ENCODE measurements at places on chromosomes 11 and 22. TPM values are rescaled to one million over a fixed set of nuclear protein-coding genes. Genes with fewer than 3 reads are reported as not detected.

The OR2AT4 gene
- not detected for total RNA-seq

GRCh38 chr11:45053736-45054446 lies 92.5 kb upstream of the PRDM11 start:
- no peak for DNase-seq

The POU2AF1 gene
- total RNA-seq, result not detected

GRCh38 chr22:43356881-43357280 lies 13.7 kb upstream of the SCUBE1 start:
- no peak for DNase-seq

- DNase-seq, result peak; percentile 88
Measured at GRCh38 chr11:43573233-43573632, 107.3 kb upstream of the HSD17B12 start.
